ENCODE measurements at places on chromosomes 1 and 21. TPM values are rescaled to one million over a fixed set of nuclear protein-coding genes. Genes with fewer than 3 reads are reported as not detected.

GRCh38 chr1:224080115-224080774 lies 33.7 kb upstream of the FBXO28 start:
- no peak for DNase-seq

Gene INKA2
- polyA plus RNA-seq, result 24.2 TPM

GRCh38 chr21:35428001-35428320 lies 378.9 kb upstream of the RUNX1 start:
- no peak for DNase-seq

- no peak for DNase-seq
Observed at GRCh38 chr1:237891979-237892378, 1.3 kb upstream of the ZP4 start.

GRCh38 chr1:62333441-62333840 lies 14.2 kb upstream of the KANK4 start:
- DNase-seq, result no peak

Gene GABPA
- 28.3 TPM for polyA plus RNA-seq

GRCh38 chr1:179077396-179077795 lies 4.5 kb upstream of the TOR3A start:
- DNase-seq, result no peak

Gene OR6N2
- not detected for polyA plus RNA-seq

Gene MFAP2
- polyA plus RNA-seq, result 55.4 TPM

DNA sequence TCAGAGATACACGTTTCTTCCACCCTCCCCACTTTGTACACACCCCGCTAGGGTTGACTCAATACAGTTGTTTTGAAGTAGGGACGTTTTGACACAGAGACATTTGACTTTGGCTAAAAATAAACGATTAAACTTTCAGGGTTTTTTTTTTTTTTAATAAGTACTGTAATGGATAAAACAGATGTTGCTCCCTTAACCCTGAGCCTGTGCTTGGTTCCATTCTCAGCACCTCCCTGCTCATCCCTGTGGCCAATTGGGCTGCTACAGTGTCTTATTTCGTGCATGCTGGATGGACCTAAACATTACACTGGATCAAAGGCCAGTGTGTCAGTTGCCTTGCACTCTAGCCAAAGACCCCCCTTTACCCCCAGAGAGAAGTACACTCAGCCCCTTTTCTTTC lies 16.9 kb downstream of the GRHL3 start:
- no peak for DNase-seq

- peak; percentile 46 for DNase-seq
Observed at GRCh38 chr1:210779269-210779668, 354.7 kb downstream of the KCNH1 start.

GRCh38 chr1:143611159-143611558 lies 360.6 kb downstream of the FAM72C start:
- no peak for DNase-seq

DNA sequence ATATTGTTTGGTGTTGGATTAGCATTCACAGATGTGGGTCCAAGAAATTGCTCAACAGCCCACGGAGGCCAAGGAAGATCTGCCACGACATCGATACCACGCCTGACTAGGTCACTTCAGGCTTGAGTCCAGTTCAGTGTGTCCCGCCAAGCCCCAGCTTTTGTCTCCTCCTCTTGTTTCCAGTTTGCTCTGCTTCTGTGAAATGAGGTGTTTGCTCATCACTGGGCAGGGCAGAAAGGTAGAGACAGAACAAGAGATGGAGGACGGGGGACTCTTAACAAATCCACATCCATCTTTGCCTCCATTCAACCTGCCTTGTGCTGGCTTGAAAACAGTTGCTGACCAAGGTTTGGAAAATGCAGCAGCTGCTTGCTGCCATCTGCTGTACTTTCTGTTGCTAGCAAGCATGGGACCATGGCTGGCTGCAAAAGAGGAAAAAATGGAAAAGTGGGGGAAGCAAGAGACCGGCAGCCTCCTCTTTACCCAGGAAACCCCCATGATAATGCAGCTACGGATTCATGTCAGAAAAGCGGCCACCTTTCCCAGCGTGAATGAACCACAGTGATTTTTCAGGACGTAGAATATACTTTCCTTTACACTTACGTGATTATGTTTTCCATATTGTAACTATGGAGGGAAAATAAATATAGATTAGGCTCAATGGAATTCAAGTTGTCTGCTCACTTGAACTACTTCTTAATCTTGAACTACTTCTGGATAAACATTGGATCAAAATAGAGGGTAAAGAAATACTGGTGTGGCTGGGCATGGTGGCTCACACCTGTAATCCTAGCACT lies 80.2 kb upstream of the GREM2 start:
- DNase-seq, result peak; percentile 53

DNA sequence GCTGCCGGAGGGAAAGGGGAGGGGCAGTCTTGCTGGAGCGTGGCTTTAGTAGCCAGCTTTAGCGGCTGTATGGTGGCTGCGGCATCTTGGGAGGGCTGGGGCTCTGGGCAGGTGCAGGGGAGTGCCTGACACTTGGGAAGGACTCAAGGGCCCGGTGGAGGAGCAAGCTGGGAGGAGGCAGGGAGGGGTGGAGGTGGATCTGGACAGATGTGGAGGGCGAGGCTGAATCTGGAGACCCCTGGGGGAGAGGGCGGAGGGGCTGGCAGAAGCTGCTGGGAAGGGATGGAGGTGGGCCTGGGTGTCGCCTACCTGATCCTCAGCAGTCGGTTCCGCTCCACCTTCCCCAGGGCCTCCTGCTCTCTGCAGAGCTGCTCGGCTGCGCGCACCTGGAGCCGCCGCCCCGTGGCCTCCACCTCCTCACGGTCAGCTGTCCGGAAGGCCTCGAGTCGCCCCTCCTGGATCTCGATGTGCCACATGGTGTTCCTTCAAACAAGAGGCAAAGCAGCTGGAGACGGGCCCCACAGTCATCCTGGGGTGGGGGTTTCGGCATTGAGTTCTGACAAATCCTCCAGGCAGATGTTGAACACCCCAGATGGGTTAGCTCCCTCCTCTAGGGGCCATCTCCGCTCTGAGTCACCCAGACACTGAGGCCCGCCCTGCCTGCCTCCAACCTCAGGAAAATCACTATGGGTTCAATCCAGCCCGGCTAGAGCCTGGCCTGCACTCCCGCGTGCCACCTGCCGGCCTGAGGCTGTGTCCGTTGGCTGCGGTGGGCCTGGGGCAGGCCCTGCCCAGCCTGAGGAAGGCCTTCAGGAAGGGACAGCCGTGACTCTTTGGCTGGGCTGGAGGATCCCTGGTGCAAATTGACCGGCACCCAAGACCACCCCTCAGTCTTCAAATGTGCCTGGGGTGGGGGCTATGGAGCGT lies 29.6 kb downstream of the CFAP74 start:
- no peak for DNase-seq

- no peak for DNase-seq
Observed at GRCh38 chr1:1889847-1890505, 911 bp downstream of the GNB1 start.

GRCh38 chr1:243496806-243497205 lies 241.0 kb downstream of the SDCCAG8 start:
- no peak for DNase-seq

GRCh38 chr1:15525050-15526020 lies 1.3 kb upstream of the DNAJC16 start:
- DNase-seq, result no peak

Gene HIVEP3
- 8.9 TPM for polyA plus RNA-seq

- no peak for DNase-seq
Observed at GRCh38 chr1:18932387-18932786, 24.1 kb downstream of the IFFO2 start.

GRCh38 chr1:42264511-42265190 lies 70.4 kb downstream of the FOXJ3 start:
- no peak for DNase-seq

GRCh38 chr1:4118746-4119515 lies 218.9 kb upstream of the C1orf174 start:
- DNase-seq, result no peak

DNA sequence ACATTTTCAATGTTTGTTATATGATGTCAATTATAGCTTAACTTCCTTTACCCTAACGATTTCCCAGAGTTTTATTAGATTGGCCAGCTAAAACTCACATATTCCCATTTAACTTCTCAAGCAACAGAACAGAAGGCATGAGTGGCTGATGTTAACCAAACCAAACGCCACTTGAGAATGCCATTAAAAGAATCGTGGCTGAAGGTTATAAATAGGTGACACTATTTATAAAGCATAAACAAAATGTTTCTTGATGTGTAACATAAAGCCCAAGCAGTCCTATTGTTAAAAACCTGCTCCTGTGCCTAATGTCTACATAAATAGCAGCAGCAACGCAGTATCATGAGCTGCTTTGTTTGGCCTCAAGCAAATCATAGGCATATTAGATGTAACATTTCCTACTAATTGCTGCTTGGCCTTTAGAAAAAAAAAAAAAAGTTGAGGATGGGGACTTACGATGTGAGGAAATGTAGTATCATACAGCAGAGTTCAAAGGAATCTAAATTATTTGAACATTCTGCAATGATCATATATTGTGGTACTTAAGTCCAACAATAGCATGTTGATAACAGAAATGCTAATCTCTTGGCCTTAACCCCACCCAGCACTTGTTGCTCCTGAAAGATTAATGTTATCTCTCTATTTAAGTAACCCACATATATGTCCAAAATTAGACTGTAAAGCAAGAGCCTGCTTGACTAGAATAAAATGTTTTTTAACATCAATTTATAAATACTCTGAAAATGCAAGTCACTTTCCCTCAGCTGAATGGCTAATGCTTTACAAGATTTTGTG lies 106.0 kb downstream of the ESRRG start:
- no peak for DNase-seq

GRCh38 chr1:111441573-111442192 lies 7.4 kb downstream of the WDR77 start:
- DNase-seq, result no peak

Gene PYHIN1
- polyA plus RNA-seq, result not detected

GRCh38 chr1:202349206-202349928 lies 868 bp downstream of the PPP1R12B start:
- DNase-seq, result no peak

Gene MROH9
- polyA plus RNA-seq, result not detected

DNA sequence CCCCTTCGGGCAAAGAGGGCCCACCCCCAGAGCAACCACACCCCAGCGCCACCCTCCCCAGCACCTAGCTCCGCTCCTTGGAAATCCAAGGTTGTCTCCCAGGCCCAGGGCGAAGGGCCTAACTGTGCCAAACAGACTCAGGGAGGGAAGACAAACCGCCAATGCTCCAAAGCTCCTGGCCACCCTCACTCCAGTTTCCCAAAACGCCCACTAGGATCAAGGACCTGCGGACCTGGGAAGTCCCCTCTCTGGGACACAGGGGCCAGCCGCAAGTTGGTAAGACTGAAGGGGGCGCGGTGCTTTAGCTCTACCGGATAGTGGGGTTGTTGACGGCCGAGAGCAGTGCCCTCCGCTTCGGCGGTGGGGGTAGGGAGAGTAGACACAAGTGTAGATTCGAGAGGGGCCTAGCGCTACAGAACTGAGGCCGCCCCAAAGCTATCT lies 581 bp downstream of the IRF6 start:
- no peak for DNase-seq

GRCh38 chr1:185400052-185400451 lies 83.0 kb upstream of the IVNS1ABP start:
- no peak for DNase-seq

DNA sequence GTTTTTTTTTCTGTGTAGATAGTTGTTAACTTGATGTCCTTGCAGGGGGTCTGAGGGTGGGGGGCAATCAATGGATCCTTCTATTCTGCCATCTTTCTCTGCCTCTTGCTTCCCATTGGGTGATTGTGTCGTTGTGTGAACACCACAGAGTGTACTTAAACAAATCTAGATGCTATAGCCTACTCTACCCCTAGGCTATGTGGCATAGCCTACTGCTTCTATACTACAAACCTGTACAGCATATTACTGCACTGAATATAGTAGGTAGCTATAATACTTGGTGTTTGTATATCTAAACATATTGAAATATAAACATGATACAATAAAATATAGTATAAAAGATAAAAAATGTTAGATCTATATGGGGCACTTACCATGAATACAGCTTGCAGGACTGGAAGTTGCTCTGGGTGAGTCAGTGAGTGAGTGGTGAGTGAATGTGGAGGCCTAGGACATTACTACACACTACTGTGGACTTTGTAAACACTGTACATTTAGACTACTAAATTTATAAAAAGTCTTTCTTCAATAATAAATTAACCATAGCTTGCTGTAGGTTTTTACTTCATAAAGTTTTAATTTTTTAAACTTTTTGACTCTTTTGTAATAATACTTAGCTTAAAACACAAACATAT lies 105.4 kb downstream of the CENPF start:
- DNase-seq, result no peak

- no peak for DNase-seq
Observed at GRCh38 chr1:38677756-38678155, 181.8 kb downstream of the RRAGC start.

Gene EIF3I
- 171 TPM for polyA plus RNA-seq

Gene LYPD8
- polyA plus RNA-seq, result not detected

DNA sequence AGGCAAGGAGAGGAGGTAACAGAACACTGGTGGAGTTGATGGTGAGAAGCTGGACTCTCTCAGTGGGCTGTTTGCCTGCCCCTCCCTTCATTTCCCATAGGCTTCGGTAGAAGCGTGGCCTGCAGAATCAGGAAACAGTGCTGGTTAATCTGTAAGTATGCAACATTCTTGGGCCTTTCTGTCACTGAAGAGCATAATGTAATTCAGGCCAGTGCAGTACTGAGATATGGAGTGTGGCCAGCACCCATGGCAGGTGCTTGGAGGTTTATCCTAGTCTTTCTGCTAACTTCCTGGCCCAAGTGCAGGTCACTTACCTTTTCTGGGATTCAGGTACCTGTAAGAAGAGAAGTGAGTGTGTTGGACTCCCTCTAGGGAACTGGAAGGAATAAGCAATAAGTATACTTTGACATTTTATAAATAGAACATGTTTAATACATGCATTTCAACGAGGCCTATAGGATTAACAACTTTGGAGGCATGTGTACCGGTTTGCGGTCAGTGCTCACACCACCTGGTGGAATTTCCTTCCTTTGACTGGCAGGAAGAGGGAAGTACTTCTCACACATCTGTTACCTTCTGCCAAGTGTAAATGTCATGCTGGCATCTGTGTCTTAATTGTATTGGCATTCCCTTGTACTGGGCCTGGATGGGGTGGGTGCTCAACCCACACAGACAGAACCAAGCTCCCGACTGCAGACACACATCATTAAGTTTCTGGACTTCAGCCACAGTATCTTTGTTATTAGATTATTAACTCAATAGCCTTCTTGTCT lies 105.5 kb downstream of the KIF26B start:
- no peak for DNase-seq

- no peak for DNase-seq
Observed at GRCh38 chr1:205318231-205318991, 3.1 kb downstream of the NUAK2 start.

Gene CRYAA
- polyA plus RNA-seq, result not detected

- no peak for DNase-seq
Observed at GRCh38 chr1:61141288-61142042, 59.1 kb downstream of the NFIA start.

Measured in spinal cord (tissue), 10 donors.